ENCODE measurements at places on chromosomes 1 and 21.

DNA sequence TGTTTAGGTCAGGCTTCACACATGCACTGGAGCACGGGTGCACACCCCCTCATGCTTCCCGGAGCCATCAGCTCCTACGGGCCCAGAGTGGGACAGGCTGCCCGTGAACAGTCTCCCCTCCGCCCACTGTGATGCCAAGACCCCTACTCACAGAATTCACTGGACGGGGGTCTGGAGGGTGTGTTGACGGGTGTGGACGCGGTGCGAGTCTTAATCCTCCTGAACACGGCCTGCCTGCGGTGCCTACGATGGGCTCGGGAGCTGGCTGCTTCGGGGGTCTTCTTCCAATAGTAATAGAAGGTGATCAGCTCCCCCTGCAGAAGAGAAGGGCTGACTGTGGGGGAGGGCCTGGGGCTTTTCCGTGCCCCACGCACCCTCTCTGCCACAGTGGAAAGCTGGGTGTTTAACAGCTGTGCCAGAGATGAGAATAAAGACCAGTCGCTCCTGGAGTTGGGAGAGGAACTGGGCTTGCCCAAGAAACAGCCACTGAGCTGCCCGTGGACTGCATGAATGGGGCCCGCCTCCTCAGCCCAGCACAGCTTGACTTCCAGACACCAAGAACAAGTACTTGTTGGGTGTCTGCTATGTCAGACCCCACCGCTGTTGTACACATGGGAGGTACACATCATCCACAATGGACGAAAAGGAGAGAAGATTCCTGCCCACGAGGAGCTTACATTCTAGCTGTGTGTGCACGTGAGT is 47.9 kb downstream of the SLC45A1 start:
- no peak for DNase-seq

DNA sequence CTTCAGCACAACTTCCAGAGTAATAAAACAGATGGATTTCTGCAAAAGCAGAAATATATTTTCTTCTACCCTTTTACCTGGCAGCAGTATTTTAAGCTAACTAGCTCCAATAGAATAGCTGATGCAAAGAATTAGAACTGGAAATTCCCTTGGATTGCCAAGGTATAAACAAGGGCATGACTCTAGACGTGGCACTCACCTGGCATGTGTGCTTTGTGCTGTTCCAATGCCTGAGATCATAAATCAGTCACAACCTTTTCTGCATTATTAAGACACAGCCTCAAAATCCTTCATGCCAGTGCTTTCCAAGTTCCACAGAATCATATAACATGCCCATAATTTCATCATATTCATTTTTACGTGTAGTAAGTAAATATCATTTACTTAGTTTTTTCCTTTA is 1048.7 kb downstream of the ADGRL2 start:
- no peak for DNase-seq

DNA sequence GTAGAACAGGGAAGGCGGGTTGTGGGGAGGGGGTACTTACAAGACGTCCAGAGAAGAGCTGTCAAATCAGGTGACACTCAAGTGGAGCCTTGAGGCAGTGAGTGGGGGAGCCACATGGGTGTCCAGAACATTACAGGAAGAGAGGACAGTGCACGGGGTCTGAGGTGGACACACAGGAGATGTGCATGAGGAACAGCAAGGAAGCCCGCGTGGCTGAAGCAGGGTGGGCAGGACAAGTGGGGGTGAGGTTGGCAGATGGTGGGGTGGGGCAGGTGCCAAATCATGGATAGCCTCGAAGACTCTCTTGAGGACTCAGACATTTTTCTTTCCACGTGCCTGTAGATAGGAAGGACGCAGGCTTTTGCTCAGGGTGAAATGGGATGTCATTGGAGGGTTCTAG is 921 bp downstream of the SMPDL3B start:
- no peak for DNase-seq

GRCh38 chr1:208347191-208347590 is 103.0 kb upstream of the PLXNA2 start:
- no peak for DNase-seq

- DNase-seq, result peak; percentile 55
These were observed at the start of gene LRRC8D for GRCh38 chr1:89820422-89821321. Gene LRRC8D (plus strand): TSS chr1:89821032. CDS start chr1:89933069, 112,037 bp downstream.

GRCh38 chr1:212045981-212046380 is 10.4 kb downstream of the DTL start:
- no peak for DNase-seq

DNA sequence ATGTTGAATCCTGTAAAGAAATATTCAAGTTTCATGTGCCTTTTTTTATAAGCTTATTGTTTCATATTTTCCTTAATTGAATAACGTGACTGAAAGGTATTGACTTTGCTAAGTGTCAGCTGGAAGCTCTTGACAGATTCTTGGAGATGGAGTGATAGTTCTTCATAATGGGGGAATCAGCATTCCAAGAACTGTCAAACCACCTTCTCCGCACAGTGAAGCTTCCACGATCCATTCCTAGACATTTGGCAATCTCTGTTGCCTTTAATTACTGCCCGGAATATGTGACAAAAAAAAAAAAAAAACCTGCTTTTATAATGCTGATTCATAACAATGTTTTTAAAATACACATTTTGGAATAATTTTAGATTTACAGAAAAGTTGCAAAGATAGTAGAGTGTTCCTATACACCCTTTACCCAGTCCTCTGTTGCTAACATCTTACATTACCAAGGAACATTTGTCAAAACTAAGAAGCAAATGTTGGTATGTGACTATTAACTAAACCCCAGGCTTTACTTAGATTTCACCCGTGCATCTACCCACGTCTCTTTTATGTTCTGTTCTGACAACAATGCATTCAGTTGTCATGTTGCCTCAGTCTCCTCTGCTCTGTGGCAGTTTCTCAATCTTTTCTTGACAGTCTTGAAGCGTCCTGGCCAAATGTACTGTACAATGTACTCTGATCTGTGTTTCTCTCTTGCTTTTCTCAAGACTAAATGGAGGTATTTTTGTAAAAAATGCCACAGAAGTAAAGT is 674.1 kb downstream of the SMYD3 start:
- DNase-seq, result no peak

DNA sequence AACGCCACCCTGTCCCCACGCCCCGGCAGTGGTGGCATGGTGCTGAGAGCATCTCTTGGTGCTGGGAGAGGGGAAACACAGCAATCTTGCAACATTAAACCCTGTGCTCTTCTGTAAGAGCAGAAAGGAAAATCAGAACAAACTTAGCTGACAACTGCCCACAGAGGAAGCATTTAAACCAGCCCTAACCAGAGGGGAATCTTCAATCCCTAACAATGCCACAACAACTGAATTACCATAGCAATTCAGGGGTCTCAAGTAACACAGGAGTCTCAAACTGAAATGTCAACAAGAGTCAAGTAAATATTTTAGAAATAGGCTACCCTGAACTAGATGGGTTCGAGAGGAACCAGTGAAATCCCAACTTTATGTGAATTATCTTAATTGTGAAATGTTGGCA is 1983.6 kb downstream of the NCAM2 start:
- no peak for DNase-seq

- DNase-seq, result no peak
These were observed 29.5 kb downstream of the TLCD4 start for GRCh38 chr1:95146637-95147036.

GRCh38 chr1:205936311-205936710 is 6.9 kb downstream of the SLC26A9 start:
- no peak for DNase-seq

DNA sequence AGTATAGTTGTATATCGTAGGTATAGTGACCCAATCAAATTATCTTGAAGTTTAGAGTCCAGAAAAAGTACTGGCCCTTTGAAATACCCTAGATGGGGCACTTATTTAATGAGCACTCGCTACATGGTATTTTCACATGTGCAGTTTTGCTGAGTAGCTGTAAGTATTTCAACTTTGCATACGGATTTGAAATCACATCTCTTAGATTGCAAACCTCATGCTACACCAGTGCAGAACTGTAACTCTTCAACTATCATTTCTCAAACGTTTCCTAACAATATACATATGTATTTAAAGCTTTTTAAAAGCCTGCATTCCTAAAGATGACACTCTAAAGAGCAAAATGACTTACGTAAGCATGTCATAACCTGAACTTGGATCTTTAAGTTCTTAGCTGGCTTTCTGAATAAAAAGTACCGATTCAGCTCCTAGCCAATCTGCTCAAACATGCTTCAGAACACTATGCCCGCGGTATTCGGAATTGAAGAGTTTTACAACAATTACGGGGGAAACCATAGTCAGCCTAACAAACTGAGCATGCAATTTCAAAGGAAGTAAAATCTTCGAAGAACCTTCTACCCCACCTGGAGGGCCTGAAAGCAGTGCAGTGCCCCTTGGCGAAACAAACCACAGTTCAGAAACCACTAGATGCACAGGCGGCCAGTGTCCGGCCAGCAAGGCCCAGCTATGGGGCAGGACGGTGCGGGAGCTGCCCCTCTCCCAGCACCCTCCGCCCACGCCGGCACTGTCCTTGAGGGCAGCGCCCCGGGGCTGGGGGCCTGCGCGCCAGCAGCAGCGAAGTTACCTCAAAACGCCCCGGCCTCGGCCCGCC is 863 bp downstream of the FH start:
- peak; percentile 30 for DNase-seq

DNA sequence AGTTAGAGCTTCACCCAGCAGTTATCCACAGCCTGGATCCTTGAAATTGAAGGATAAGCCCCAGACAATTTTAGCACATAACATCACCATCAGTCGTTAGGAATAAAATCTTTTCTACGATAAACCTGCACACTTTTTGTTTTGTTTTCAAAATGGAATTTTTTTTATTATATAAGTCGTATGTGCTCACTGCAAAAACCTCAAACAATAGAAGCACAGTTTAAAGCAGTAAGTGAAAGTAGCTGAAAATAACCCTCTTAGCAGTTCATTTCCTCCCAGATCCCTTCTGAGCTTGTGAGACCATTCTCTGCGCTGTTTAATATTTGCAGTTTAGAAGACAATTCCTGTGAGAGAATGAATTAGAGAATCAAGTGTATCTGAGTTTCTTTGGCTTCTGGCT is 38.3 kb downstream of the ELK4 start:
- DNase-seq, result no peak

- DNase-seq, result no peak
These were observed 36.5 kb downstream of the EPHB2 start for GRCh38 chr1:22747021-22747734.

GRCh38 chr1:89660224-89661061 is 27.5 kb downstream of the LRRC8C start:
- DNase-seq, result no peak

DNA sequence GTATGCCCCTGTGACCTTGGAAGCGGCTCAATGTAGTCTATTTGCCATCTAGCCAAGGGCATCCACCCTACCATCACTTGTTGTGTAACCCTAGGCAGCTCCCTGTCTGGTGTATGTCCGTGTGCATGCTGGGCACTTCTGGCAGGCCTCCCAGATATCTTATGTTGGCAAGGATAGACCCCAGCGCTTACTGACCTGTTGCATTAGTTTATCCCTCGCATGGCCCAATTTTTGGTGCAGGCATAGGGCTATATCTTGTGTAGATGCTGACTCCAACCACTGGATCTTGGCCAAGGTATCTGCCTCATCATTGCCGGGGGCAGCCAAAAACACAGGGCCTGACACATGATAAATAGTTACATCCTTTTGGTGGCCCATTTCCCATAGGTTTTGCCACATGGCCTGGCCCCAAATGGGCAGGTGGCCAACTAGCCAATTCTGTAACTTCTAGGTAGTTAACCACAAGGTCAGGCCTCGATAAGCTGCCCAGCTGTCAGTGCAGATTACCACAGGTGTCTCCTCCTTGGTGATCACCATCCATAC is 14.0 kb upstream of the TBX19 start:
- no peak for DNase-seq

DNA sequence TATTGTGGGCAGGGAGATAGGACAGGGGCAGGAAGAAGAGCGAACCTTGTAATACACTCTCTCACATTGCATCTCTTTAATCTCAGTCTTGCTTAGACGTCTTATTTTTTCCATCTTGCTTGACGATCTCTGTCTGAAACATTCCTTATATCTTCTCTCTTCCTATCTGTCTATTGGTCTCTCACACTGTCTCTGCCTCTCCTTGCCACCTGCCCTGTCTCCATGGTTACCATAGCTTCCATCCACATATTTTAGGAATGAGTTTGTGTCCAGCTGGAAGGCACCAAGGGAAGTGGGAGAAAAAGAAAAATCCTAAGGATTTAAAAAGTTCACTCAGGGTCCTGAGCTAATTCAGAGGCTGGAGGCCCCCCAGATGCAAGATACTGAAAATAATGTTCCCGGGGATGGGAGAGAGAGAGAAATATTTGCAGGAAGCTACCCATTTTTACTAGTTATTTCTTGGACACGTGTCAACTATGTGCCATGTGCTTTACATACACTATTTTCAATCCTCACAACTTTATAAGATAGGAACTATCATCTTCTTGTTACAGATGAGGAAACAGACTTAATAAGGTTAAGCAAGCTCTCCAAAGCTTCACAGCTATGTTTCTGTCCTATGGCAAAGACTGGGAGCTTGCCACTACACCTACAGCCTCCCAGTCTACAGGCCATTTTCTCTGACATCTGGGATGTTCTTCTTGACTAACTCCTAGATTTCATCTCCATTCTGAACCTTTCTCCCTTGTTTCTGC is 933 bp downstream of the ANKRD34A start:
- no peak for DNase-seq

GRCh38 chr1:62706985-62707743 is 19.0 kb upstream of the DOCK7 start:
- DNase-seq, result no peak

DNA sequence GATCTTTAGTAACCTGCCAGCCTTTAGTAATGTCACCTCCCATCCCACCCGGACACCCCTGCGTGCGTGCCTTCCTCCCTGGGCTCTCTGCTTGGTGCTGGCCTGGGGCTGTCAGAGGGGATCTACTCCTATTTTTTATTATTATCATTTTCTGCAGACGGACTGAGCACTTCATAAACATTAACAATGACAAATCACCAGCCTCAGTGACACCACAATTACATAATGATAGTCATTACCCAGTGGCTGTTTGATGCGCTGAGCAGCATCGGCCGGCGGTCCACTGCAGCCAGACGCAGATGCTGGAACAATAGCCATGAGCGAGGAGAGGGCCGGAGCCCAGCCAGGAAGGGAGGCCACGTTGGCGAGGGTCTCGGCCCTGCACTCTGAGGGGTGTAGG is 309.3 kb upstream of the AJAP1 start:
- no peak for DNase-seq

DNA sequence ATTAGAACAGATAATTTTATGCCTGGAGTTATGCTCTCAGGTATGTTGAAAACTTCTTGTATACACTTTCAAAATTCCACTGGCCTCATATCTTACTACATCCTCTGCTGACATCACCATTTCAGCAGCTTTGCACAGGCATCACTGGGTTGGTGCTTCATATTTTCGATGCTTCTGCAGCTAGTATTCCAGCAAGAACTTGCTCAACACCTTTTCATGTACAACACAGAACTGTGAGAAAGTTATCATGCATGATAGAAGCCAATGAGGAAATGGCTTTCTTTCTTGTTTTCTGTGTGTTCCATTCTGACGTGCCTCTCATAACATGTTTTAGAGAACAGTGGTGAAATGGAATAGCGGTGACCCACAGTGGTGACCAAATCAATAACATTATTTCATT is 5.1 kb upstream of the GBP5 start:
- DNase-seq, result peak; percentile 23

- no peak for DNase-seq
These were observed 3.1 kb upstream of the DOCK7 start for GRCh38 chr1:62691062-62691844.

GRCh38 chr21:46196733-46197132 is 12.5 kb upstream of the SPATC1L start:
- DNase-seq, result peak; percentile 6

GRCh38 chr1:46611691-46612221 is 4.9 kb downstream of the MOB3C start:
- DNase-seq, result no peak
